Upper lobe of left lung (tissue), 6 donors: ENCODE measurements at places on chromosomes 1 and 21. TPM values are rescaled to one million over a fixed set of nuclear protein-coding genes. Genes with fewer than 3 reads are reported as not detected.

DNA sequence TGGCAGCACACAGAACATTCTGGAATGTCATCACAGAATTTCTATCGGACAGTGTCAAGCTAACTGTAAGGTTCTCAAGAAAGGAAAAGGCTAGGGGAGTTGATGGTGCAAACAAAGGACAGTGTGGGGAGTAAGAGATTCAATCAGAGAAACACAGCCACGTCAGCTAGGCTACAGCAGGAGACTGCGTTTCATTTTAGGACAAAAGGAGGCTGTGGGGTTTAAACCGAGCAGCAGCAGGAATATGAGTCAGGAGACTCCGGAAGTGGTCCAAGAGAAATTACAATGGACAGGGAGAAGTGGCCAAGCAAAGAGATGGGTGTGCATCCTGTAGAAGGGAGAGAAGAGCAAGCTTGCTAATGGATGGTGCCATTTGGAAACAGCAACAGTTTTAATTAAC is 37.4 kb upstream of the C1orf198 start:
- H3K4me1 ChIP-seq = peaks cover 13% of the 10 kb centered on the region
- H3K36me3 ChIP-seq = peaks cover 9% of the 10 kb centered on the region
- no peak for DNase-seq

The FCRLB gene
- 1.4 TPM for total RNA-seq

The PSMA5 gene
- total RNA-seq = 67.8 TPM

DNA sequence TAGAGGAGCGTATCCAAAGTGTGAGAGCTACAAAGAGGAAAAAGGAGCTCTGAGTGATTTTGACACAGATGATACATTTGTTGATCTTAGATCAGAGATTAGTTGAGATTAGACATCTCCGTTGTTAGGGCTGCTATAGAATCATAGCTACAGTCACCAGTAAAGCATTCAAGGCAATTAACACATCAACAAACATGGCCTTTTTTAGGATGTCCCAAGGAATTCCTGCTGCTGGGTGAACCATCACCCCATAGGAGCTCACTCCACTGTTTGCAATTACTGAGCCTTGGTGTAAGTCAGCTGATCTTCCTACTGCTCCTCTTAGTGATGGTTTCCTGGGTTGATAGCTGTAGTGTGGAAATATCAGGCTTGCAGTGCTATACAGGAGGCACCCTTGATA is 6.7 kb upstream of the RSRP1 start:
- H3K36me3 ChIP-seq = no peaks in the 10 kb centered on the region
- H3K4me3 ChIP-seq = no peak overlapping the region
- H3K27me3 ChIP-seq = no peaks in the 10 kb centered on the region
- H3K27ac ChIP-seq = no peak overlapping the region

The TSACC gene
- total RNA-seq = not detected

The BACE2 gene
- 27.5 TPM for total RNA-seq

GRCh38 chr1:12610305-12610935 is 7.6 kb downstream of the DHRS3 start:
- no peak for DNase-seq
- no peaks in the 10 kb centered on the region for H3K27me3 ChIP-seq
- peaks cover 5% of the 10 kb centered on the region for H3K36me3 ChIP-seq
- no peak overlapping the region for H3K27ac ChIP-seq
- peaks cover 31% of the 10 kb centered on the region for H3K4me1 ChIP-seq
